ENCODE measurements at places on chromosomes 7 and 10. TPM values are rescaled to one million over a fixed set of nuclear protein-coding genes. Genes with fewer than 3 reads are reported as not detected.

DNA sequence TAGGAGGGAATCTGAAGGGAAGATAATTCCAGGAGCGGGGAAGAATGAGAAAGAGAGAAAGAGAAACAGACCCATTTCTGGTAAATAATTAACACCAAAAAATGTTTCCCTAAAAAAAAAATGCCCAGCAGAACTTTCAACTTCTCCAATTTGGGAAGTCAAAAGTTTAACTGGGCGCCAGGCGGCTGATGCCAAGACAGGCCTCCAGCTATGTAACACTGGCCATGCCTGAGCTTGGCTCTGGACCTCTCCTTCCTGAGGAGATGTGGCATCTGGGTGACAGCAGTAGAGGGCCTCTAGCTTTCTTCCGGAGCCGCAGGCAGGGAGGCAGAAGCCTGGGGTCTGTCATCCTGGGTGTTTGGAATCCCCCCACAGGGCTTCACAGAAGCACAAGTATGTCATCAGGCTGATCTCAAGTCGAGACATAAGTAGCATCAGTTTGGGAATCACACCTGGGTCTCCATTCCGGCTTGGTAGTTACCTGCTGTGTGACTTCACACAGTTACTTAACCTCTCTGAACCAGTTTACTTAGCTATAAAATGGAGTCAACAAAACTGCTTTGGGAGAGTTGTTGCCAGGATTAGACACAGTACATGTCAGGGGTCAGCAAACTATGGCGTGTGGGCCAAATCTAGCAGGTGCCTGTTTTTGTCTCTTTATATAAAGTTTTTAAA, 50.5 kb upstream of the TCF7L2 start:
- no peak for DNase-seq

DNA sequence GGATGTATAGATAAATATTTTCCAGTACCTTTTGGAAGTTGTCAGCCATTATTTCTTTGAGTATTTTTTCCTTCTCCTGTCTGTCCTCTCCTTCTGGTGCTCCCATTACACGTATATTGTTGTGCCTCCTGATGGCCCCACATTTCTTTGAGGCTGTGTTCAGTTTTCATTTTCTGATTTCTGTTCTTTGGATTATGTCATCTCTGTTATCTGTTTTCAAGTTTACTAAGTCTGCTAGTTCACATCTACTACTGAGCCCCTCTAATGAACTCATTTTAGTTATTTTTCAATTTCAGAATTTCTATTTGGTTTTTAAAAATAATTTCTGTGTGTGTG, 16.3 kb downstream of the RBM33 start:
- DNase-seq = no peak

DNA sequence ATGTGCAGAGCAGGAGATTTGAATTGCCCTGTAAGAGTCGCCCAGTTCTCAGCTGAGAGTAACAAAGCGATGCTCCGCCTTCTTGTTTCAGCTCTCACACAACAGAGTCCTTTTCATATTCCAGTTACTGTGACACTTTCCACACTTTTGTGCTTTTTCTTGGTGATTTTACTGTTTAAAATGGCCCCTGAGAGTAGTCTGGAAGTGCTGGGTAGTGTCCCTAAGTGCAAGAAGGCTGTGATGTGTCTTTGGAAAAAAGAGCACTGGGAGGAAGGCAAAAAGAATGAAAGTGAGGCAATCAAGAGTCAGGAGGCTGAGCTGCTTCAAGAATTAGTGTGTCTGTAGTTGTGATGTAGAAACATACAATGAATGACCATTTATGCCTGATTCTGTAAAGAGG, 201.2 kb upstream of the SEMA3E start:
- DNase-seq = no peak

DNA sequence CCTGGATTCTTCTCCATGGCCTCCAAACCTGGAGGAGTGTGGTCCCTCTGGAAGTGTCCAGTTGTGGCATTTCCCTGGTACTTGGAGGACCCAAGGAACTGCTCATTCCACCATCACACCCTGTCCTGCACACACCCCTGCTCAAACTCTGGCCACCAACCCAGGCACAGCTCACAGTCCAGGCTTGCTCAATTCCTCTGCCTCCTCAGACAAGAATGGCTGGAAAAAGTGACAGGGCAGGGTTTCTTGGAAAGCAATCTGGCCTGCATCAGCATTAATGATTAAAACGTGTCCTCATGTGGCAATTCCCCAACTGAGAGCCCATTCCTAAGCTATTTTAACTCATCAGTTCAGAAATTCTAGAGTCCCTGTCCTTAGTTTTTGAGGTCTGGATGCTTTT, 17.2 kb upstream of the TPST1 start:
- DNase-seq = peak; percentile 25

DNA sequence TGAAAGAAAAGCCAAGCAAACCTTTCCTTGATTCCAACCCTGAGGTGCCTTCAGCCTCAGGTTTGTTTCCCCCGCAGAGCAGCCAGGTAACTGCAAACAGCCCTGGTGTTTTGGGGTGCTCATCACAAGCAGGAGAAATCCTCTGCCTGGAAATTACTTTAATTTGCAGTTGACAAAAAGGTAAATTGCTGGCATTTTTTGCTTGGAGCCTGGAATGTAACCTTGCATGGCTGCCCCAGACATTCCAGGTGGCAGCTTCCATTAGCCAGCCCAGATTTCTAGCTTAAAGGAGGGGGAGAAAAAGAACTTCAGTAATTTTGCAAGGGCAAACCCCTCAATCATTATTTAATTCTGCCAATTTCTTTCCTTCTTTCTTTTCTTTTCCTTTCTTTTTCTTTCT, 194.4 kb downstream of the MYOF start:
- no peak for DNase-seq

DNA sequence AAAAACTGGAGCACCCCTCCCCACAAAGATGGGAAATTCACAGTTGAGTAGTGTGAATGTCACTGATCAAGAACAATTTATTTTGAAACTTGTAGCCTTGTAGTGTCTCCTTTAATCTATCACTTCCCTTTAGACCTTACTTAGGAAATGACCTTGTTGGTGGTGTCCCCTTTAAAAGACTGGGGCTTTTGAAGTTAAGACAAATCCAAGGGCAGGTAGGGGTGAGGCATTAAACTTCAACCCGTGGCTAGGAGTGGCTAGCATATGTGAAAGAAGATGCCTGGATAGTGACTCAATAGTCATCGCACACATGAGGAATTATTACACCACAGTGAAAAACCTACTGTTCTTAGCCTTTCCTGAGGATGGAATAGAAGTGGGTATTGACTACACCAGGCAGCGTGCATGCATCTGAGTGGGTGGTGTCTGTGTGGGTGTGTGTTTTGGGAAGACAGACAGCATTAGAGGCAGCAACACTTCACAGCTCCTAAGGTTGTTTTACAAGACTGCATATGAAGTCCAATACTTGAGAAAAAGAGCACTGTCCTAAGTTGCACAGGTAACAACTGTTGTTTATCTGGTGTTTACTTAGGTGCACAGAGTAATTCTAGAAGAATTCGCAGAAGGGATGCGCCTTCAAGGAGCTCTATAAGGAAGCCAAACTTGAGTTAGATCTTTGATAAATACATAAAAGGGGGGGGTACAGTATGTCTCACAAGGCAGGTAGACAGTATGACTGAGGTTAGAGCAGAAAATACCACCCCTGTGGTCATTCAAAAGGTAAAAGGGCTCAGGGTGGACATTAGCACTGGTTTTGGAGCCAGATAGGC, 32.9 kb downstream of the ABLIM1 start:
- no peak for DNase-seq

DNA sequence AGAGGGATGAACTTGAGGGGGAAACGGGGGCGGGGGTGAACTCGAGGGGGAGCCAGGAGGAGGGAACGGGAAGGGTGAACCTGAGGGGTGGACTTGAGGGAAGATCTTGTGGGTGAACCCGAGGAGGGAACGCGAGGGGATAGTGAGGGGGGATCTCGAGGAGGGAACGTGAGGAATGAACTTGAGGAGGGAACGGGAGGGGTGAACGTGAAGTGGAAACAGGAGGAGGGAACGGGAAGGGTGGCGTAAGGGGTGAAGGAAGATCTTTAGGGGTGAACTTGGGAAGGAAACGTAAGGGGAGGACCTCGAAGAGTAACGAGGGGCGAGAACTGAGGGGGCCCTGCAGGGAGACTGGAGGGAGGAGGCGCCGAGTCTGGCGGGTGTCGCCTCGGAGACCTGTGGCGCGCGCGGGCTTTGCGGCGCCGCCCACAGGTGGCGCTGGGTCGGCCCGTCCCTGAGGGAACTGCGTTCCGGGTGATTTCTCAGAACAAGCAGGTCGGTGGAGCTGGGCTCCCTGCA, 651 bp downstream of the MYO3A start:
- peak; percentile 38 for DNase-seq

DNA sequence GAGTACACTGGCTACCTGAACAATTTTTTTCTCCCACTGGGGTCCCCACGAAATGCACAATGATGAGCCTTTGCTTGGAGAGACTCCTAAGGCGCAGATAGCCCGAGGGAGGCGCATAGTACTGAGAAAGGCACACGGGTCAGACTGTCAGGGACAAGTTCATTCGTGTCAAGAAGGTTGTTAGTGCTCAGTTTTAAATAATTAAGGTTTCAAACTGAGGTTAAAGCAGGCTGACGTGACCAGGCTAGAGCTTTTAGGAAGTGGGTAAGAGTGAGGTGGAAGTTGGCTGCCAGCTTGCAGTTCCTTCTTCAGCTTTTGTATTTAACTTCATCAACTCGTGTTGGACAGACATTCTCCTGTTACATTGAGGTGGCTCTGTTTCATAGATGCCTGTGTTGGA, 31.6 kb downstream of the RBM33 start:
- no peak for DNase-seq

Gene ARHGEF35
- total RNA-seq = 57.0 TPM

Gene CHST15
- 10.2 TPM for total RNA-seq

Measured in colonic mucosa (tissue), 4 donors.